Sigmoid colon (tissue), 7 donors: ENCODE measurements at places on chromosomes 7 and 10.

- DNase-seq: no peak
Measured at GRCh38 chr7:32539366-32539765, 44.1 kb downstream of the AVL9 start.

GRCh38 chr10:1094112-1095057 is 38.2 kb downstream of the WDR37 start:
- no peak for DNase-seq

DNA sequence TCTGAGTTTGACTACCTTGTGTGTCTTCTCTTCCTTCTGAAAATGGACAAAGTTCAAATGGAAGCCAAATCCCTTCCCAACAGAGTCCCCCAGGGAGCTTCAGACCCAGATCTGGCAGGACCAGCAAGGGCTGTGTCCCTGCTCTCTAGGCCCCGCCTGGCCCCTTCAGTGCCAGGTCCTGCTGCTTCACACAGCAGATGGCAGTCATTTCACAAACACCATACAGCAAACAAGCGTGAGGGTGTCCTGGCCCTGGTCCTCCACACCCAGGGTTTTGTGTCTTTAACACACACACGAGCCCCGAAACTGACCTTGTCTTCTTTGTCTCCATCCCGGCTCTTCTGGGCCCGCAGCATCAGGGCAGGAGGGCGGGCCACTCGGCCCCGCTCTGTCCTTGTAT is 145.0 kb downstream of the TCERG1L start:
- DNase-seq: peak; percentile 42

- DNase-seq: no peak
Measured at GRCh38 chr10:26857991-26858706, 2.6 kb downstream of the ABI1 start.
